ENCODE measurements at places on chromosomes 7 and 10.
A peak's percentile ranks its signal among the peaks of the same experiment; 100 is the strongest.

DNA sequence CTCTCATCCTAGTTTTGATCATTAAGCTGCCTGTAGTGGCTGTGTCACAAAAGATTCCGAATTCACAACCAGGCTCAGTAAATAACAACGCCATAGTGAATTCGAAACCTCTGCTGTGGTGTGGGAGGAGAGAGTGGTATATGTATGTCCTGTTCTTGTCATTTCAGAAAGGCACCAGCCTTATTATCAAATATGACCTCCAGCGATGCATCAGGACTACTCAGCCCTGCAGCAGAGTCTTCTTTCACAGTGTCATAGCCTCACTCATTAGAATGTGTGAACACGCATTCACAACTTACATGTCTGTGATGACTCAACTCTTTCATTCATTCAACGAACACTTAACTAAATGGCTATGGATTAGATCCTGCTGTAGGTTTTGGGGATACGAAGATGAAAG lies 15.3 kb downstream of the AOC1 start:
- peak; percentile 53 for DNase-seq

- no peak for DNase-seq
These were observed 53.8 kb upstream of the PDGFA start for GRCh38 chr7:573269-573932.

- DNase-seq = peak; percentile 42
These were observed 18.4 kb downstream of the GPNMB start for GRCh38 chr7:23264916-23265458.

GRCh38 chr7:141558544-141559183 lies 7.5 kb downstream of the AGK start:
- peak; percentile 76 for DNase-seq

DNA sequence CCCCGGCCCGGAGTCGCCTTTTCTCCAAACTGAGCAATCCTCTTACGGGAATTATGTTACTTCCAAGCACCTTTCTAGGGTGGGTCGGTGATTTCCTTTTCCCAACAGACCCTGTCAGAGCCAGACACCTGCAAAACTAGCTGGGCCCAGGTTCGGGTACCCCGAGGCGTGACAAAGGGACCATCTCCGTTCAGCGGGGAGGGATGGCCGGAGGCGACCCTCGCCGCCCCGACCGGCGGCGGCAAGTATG lies 445 bp downstream of the PPA1 start:
- DNase-seq = peak; percentile 23

GRCh38 chr10:97474918-97475317 lies 23.3 kb downstream of the MMS19 start:
- DNase-seq = no peak

DNA sequence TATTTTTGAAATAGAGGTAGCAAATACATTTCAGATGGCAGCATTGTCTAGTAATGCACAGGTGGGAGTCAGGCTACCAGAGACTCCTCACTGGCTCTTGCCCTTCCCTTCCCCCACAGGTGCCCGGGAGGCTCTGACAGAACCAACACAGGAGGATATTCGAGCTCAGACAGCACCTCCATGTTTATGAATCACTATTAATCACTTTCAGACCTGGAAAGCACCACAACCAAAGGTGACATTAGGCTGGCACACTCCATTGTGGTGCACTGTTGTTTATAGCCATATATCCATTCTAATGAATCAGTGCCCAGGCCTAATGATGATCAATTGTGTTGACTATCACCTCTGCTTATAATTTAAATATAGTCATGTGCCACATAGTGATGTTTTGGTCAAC lies 107.8 kb upstream of the NAMPT start:
- DNase-seq = no peak

DNA sequence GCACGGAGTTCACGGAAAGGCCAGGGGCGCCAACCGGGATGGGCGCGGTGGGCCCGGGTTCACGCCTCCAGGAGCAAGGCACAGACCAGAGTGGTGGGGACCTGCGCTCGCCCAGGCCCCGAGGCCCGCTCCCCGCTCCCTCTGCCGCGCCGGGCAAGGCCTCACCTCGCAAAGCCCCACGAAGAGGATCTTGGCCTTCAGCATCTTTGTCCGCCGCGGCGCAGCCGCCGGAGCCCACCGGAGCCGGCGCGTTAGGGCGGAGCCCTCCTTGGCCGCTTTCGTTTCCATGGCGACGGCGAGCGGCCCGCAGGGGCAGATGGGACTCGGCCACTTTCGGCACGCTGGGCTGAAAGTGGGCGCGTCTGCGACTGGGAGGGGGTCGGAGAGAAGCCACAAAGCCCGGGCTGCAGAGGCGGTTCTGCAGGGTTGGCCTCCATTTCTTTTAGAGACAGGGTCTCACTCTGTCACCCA lies 944.4 kb upstream of the ZNF722 start:
- DNase-seq = no peak

DNA sequence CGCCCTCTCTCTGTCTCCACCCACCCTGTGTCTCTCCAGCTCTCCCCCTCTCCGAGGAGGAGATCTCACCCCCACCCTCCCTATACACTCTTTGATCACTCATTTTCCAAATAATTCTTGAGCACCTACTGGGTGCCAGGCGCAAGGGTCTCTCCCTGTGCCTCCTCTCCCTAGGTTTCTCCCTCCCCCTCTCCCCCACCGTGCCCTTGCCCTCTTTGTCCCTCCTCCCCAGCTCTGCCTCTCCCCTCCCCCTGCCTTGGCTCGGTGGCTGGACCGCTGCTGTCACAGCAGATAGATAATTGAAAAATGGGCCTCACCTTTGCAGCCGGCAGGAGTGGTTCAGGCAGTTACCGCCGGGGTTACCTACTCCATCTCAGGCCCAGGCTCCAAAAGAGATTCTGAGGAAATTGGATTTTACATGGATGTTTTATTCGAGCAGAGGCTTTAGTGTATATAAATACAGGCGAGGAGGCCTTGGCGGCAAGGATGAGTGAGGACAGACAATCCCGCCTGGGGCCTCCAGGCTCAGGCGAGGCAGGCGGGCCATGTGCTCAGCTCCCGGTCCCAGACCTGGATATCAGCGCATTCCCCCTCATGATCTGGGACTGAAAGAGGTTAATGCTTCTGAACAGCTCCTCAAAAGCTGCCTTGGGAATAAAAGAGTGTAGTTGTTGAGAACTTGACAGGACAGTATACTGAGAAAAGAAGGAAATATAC lies 60.8 kb upstream of the BTRC start:
- DNase-seq = no peak

- no peak for DNase-seq
These were observed 491.0 kb downstream of the PTPRN2 start for GRCh38 chr7:158096582-158096981.

DNA sequence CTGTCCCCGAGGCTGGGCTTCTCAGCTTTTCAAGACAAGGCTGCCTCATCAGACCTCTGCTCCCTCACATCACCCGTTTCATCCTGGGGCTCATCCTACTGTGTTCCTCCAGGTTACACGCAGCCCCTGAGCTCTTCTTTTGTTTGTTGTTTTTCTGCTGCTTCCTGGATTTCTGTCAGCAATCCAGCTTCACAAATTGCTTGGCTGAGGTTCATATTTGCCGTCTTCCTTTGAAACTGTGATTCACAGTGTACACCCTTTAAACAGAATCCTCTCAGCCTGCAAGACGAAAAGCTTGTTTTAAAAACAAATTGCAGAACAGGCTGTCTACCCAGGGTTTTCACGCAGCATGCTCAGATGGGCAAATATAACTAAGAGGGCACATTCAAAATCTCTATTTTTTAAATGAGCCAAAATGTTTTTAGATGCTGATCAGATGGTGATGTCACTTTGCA lies 39.1 kb upstream of the PARD3 start:
- no peak for DNase-seq

DNA sequence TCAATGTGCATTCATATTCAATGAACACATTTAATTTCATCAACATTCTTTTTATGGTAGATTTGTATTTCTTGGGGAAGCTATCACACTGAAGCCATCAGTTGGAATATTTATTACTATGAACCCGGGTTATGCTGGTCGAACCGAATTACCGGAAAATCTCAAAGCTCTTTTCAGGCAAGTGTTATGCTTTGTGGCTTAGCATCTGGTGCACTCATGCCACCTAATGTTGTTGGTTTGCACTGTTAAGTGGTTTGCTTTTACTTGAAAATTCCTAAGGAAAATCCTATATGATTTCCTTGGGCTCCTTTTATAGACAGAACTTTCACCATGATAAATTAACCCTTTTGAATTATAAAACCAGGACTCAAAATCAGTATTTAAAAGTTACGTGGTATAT lies 147.9 kb downstream of the DNAH11 start:
- DNase-seq = no peak

- DNase-seq = no peak
These were observed 1512.8 kb upstream of the LRRTM3 start for GRCh38 chr10:65413001-65413400.

- DNase-seq = peak; percentile 79
These were observed 81.8 kb upstream of the FAM204A start for GRCh38 chr10:118423800-118424442.

- DNase-seq = no peak
These were observed 225.6 kb upstream of the CACNA2D1 start for GRCh38 chr7:82669141-82669540.

GRCh38 chr10:4353964-4354363 lies 472.0 kb upstream of the AKR1E2 start:
- no peak for DNase-seq

DNA sequence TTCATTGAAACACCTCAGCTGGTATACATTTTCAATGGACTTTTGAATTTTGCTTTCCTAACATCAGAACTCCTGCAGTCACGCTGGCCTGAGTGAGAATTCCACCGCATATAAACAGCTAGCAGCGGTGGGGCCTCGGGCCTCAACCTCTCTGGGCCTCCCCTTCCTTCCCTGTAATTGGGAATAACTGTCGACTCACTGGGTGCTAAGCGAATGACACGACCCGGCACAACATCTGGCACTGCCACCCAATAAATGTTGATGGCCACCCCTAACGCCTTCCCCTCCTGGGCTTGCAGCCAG lies 670 bp downstream of the RCC1L start:
- no peak for DNase-seq

DNA sequence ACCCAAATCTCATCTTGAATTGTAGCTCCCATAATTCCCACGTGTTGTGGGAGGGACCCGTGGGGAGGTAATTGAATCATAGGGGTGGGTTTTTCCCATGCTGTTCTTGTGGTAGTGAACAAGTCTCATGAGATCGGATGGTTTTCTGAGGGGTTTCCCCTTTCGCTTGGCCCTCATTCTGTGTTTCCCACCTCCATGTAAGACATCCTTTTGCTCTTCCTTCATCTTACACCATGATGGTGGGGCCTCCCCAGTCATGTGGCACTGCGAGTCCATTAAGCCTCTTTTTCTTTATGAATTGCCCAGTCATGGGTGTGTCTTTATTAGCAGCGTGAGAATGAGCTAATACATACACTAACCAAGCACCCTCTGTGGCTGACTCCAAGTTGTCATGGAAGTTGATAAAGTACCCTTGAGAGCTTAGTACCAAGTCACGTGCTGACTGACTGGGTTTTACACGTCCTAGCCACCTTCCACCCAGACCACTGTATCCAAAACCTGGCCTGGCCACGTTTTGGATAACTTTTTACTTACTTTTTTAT lies 614.4 kb downstream of the SDK1 start:
- no peak for DNase-seq

- DNase-seq = no peak
These were observed 9.2 kb downstream of the ZNF800 start for GRCh38 chr7:127383123-127383835.

DNA sequence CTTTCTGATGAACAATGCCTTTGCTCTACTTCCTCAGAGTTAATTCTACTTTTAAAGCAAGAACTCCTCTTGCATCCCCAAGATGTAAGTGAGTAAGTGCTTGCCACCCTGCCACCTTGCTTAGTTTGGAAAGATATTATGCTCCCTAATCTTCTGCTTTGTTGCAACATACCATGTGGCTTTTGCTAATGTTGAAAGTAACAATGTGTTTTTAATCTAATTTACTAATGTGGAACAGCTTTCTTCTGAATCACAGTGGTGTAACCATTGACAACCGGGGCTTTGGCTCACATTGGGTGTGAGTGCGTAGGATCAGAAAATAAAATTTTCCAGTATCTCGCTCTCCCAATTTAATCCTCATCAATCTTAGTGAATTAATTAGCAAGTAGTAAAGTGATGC lies 254.1 kb upstream of the PTER start:
- no peak for DNase-seq

DNA sequence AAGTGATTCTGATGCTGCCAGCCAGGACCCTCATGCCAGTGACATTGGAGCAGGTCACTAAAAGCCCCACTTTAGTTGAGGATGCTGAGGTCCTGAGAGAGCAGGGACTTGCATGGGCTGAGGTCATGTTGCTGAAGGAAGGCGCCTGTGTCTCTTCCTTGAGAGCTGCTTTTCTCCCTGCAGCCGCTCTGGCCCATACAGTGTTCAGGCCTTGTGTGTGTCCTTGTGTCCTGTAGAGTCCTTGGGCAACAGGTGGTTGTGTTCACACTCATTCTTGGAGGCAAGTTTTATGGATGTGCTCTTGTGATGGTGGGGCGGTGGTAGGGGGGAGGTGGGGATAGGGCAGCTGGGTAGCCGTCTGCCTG lies 33.3 kb downstream of the TSPAN14 start:
- no peak for DNase-seq
